CD8-positive, alpha-beta memory T cell (primary cell): ENCODE measurements at places on chromosomes 4 and X.
A peak's percentile ranks its signal among the peaks of the same experiment; 100 is the strongest.

GRCh38 chr4:133465022-133465421 is 315.9 kb downstream of the PCDH10 start:
- no peak for DNase-seq

GRCh38 chrX:41538707-41539106 is 91.6 kb downstream of the NYX start:
- DNase-seq, result no peak

GRCh38 chr4:337932-338758 is 531 bp downstream of the ZNF141 start:
- no peak for DNase-seq

DNA sequence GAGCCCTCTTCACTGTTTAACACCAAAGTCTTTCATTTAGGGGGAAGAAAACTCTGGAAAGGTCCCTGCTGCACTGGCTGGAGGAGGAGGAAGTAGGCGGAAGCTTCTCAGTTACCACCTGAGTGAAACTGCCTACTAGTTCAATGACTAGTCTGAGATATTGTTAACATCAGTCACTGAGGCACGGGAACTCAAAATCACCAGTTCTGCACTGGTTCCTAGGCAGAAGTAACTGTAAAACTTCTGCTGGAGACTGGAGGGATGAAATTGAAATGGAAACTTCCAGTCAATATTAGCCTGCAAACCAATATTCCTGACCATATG is 178.3 kb downstream of the SNCA start:
- no peak for DNase-seq

GRCh38 chrX:56764975-56765791 is 36.1 kb downstream of the NBDY start:
- DNase-seq, result peak; percentile 44
